ENCODE measurements at places on chromosomes 16 and 17. TPM values are rescaled to one million over a fixed set of nuclear protein-coding genes. Genes with fewer than 3 reads are reported as not detected.
A peak's percentile ranks its signal among the peaks of the same experiment; 100 is the strongest.

GRCh38 chr17:75490173-75490743, 25.1 kb downstream of the CASKIN2 start:
- no peak overlapping the region for H3K4me3 ChIP-seq
- DNase-seq: no peak
- H3K27ac ChIP-seq: no peak overlapping the region
- H3K27me3 ChIP-seq: peaks cover 3% of the 10 kb centered on the region
- H3K4me1 ChIP-seq: no peaks in the 10 kb centered on the region

The MYH11 gene
- not detected for total RNA-seq

The GNGT2 gene
- total RNA-seq: not detected

GRCh38 chr16:26649381-26650045, 417.2 kb upstream of the C16orf82 start:
- DNase-seq: no peak
- no peaks in the 10 kb centered on the region for H3K27me3 ChIP-seq
- no peaks in the 10 kb centered on the region for H3K4me1 ChIP-seq
- no peaks in the 10 kb centered on the region for H3K36me3 ChIP-seq

DNA sequence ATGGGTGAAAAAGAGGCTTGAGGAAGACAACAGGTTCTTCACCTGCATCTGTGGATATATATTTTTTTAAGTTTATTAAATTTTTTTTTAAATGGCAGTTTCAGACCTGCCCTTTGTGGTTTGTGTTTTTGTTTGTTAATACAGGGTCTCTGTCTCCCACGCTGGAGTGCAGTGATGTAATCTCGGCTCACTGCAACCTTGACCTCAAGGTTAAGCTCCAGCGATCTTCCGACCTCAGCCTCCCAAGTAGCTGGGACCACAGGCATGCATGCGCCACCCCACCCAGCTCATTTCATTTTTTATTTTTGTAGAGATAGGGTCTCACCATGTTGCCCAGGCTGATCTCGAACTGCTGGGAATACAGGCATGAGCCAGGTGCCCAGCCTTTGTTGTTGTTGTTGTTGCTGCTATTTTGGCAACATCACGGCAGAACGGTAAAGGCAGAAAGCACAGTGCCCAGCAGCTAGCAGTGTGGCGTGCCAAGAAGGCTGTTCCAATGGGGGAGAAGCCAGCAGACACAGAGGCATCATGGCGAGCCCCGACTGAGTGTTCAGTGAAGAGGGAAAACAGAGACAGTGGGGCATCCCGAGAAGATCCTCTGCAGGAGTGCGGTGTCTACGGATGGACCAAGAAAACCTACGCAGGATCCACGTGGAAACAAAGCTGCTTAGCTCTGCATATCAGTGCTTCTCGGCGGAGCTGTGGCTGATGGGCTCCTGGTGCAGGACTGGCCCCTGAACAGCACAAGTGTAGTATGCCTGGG, 19.6 kb downstream of the TMC6 start:
- no peaks in the 10 kb centered on the region for H3K4me1 ChIP-seq
- no peaks in the 10 kb centered on the region for H3K27me3 ChIP-seq
- no peak overlapping the region for H3K27ac ChIP-seq
- H3K36me3 ChIP-seq: peaks cover 31% of the 10 kb centered on the region

The C17orf75 gene
- 26.3 TPM for total RNA-seq

- H3K27ac ChIP-seq: peak overlapping the region; percentile 76
- DNase-seq: peak; percentile 75
- H3K4me3 ChIP-seq: peak overlapping the region; percentile 47
- H3K36me3 ChIP-seq: no peaks in the 10 kb centered on the region
Observed at GRCh38 chr17:48542114-48542656, 2.7 kb downstream of the HOXB2 start.

The CDH11 gene
- total RNA-seq: 4.0 TPM

- no peaks in the 10 kb centered on the region for H3K27me3 ChIP-seq
- no peaks in the 10 kb centered on the region for H3K36me3 ChIP-seq
- DNase-seq: no peak
- H3K27ac ChIP-seq: no peak overlapping the region
- no peak overlapping the region for H3K4me3 ChIP-seq
Observed at GRCh38 chr17:61517265-61517664, 65.0 kb downstream of the TBX4 start.

The NAGS gene
- total RNA-seq: 10.0 TPM

DNA sequence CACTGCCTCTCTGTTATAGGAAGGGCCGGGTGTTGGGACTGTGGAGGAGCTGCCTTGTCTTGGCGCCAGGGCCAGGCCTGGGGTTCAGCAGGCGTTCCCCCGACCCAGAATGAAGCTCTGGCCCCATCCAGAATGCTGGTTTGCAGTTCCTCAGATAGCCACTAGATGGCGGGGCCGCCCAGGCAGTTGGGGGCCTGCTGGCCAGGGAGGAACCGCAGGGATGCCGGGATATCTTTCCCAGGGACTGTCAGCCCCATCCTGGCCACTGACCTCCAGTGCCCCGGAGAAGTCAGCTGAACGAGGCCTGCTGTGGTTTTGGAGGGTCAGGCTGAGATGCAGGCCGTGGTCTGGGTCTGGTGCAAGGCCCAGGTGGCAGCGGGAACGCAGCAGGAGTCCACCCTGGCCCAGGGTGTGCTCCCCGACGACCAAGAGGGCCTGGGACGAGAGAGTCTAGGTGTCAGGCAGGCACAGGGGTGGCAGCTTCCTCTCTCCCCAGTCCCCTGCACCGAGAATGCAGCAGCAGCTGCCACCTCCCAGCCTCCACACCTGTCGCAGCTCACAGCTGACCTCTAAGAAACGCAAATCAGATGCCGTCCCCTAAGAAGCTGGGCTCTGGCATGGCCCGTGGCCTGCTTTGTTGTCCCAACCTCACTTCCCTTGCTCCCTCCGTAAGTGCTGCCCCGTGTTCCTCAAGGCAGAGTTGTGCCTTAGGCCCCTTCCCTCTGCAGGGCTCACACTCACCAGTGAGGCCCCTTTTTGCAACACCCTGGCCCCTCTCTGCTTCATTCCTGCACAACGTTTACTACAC, 51.2 kb downstream of the RMI2 start:
- H3K27me3 ChIP-seq: no peaks in the 10 kb centered on the region
- no peak overlapping the region for H3K27ac ChIP-seq
- DNase-seq: peak; percentile 95
- H3K36me3 ChIP-seq: no peaks in the 10 kb centered on the region
- no peaks in the 10 kb centered on the region for H3K4me1 ChIP-seq

DNA sequence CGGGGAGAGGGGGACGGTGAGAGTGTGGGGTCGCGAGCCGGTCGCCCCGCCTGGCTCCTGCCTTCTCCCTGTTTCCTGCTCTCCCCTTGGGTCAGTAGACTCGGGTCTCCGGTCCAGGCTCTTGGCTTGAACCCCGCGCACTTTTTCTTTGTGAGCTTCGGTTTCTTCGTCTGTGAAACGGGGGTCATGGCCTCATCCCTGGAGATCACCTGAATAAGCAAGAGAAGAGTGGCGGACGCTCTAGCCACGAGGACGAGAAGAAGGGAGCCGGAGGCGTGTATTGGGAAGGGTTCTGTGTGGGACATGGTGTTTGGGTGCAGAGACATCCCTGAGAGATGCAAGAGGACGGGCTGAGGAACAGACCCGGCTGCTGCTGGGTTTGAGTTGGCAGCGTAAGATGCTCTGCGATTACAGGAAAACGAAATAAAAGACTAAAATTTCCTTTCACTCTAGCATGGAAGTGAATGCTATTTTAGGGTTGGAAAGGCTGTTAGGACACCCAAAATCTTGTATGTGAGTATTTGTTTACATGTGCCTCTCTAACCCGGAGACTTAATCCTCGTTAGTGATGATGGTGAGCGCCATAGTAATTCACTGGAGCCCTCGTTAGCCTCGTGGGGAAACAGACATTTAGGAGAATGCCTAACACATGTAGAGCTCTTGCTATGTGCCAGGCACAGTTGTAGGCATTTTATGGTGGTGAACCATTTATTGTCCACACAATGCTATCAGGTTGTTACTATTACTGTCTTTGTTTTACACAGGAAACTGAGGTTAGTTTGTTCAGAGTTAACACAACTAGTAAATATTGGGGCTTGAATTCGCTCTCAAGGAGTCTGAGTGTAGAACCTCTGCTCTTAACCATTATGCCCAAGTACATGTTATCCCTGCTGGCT, 646 bp downstream of the KIF22 start:
- no peak for DNase-seq
- peak overlapping the region; percentile 97 for H3K4me3 ChIP-seq
- no peaks in the 10 kb centered on the region for H3K4me1 ChIP-seq
- peaks cover 15% of the 10 kb centered on the region for H3K36me3 ChIP-seq
- H3K27ac ChIP-seq: peak overlapping the region; percentile 59

The PIK3R6 gene
- 2.5 TPM for total RNA-seq

GRCh38 chr16:3578121-3578520, 918 bp upstream of the NLRC3 start:
- no peaks in the 10 kb centered on the region for H3K4me1 ChIP-seq
- no peak for DNase-seq
- H3K27ac ChIP-seq: no peak overlapping the region
- H3K4me3 ChIP-seq: no peak overlapping the region

DNA sequence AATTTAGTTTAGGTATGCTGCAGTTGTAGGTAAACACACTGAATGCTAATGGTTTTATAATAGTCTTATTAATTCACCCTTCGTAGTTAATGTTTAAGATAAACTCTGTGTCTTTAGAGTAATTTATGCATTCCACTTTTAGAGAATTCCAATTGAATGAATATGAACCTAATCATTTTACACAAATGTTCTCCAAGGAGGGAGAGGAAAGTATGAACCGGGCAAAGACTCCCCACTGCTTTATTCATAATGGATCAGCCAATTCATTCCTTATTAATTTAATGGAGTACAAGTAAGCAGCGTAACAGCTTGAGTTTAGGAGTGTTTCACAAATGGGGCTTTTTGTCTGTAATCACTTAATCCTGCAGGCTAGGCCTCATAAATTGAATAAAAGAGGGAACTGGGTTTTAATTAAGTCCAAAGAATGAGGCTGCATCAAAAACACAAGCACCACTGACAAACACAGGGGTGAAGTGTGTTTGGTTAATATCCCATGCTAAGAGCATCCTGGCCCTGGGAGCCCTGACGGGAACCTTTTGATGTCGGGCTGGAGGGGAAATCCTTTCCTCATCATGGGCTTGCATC, 375.7 kb upstream of the DYNLRB2 start:
- H3K4me1 ChIP-seq: peaks cover 4% of the 10 kb centered on the region
- DNase-seq: no peak

DNA sequence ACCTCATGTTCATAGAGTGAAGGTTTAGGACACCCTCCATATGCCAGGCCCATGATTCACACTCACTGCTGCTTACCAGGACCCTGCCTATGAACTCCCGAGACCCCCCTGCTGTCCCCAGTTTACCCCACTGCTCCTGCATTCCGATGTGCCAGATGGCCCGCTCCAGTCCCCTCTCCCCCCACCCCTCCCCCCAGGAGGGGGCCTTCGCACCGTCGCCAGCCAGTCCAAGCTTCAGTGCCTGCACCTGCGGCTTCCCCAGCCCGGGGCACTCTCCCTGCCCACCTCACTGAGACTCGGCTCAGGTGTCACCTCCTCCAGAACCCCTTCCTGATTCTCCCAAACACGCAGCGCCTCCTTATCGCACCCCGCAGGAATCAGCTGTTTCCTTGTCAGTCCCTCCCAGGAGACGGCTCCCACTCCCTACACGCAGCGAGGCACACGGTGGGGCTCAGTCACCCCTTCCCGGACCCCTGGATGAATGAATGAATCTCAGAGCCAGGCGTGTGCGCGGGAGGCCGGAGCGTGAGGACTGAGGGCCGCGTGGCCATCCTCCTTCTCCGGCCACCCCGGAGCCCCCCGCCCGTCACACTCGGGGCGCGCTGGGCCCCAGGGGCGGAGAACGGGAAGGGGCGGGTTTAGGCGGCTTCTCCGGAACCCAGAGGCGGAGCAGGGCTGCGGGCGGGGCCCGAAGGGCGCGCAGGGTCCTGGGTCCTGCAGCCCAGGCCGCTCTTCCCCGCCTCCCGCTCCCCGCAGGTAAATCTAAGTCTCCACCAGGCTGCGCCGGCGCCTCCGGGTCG, 1.6 kb downstream of the MYO1C start:
- H3K27ac ChIP-seq: no peak overlapping the region
- no peaks in the 10 kb centered on the region for H3K36me3 ChIP-seq
- no peaks in the 10 kb centered on the region for H3K4me1 ChIP-seq
- H3K27me3 ChIP-seq: no peaks in the 10 kb centered on the region
- DNase-seq: peak; percentile 87

DNA sequence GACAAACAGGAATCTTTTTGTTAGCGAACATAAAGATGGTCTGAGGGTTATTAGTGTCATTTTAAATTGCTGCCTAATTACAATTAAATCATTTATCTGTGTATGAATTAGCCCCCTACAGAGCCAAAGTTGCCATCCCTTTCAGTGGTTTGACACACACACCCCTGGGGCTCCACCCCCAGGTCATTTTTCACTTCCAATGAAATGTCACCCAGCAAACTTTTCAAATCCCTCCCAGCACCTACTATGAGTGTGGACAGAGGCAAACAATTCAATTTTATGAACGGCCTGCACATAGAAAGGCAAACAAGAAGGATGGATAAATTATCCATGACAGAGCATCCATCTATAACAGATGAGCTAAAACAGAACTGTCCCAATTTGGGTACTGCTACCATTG, 2.4 kb downstream of the MYH10 start:
- H3K27ac ChIP-seq: no peak overlapping the region
- no peaks in the 10 kb centered on the region for H3K27me3 ChIP-seq
- DNase-seq: no peak
- peak overlapping the region; percentile 82 for H3K4me3 ChIP-seq
- H3K4me1 ChIP-seq: peaks cover 10% of the 10 kb centered on the region

The NEK8 gene
- 11.2 TPM for total RNA-seq

DNA sequence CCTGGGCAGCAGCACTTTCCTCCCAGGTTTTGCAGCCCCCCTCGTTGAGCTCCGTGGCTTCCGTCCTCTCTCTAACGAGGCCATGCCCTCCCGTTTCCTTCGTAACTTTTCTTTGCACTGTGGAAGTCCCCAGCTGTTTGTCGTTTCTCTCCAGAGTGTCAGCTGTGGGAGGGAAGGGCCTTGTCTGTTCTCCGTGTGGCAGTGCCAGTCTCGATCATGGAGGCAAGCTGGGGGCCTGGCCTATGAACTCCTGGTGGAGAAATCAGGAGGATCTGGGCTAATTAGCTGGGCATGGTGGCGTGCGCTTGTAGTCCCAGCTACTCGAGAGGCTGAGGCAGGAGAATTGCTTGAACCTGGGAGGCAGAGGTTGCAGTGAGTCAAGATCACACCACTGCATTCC, 28.3 kb downstream of the TBCD start:
- H3K27ac ChIP-seq: no peak overlapping the region
- H3K27me3 ChIP-seq: no peaks in the 10 kb centered on the region
- no peak for DNase-seq

GRCh38 chr17:76558198-76559095, 18.6 kb downstream of the PRCD start:
- peaks cover 36% of the 10 kb centered on the region for H3K36me3 ChIP-seq
- H3K27ac ChIP-seq: peak overlapping the region; percentile 80
- DNase-seq: no peak
- peak overlapping the region; percentile 96 for H3K4me3 ChIP-seq
- H3K4me1 ChIP-seq: peaks cover 5% of the 10 kb centered on the region

DNA sequence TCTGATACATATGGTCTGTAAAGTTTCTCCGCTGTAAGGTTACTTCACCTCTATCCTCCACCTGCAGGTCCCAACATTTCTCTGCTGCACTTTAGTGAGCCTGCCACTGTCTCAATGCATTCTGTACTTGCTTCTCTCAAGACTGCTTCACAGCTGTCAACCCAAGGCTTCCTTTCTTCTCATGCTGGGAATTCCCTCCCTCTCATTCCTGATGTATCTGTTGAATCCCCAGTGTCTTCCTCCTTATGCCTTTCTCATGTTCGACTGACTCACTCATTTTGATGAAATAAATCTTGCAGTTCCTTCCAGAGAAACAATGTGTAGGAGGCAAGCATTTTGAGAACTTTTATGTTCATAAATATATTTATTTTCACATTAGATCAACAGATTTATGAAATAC, 288.3 kb downstream of the CNTNAP4 start:
- H3K27me3 ChIP-seq: no peaks in the 10 kb centered on the region
- no peaks in the 10 kb centered on the region for H3K4me1 ChIP-seq
- no peaks in the 10 kb centered on the region for H3K36me3 ChIP-seq
- H3K4me3 ChIP-seq: no peak overlapping the region
